ENCODE measurements at places on chromosomes 5 and 9.

DNA sequence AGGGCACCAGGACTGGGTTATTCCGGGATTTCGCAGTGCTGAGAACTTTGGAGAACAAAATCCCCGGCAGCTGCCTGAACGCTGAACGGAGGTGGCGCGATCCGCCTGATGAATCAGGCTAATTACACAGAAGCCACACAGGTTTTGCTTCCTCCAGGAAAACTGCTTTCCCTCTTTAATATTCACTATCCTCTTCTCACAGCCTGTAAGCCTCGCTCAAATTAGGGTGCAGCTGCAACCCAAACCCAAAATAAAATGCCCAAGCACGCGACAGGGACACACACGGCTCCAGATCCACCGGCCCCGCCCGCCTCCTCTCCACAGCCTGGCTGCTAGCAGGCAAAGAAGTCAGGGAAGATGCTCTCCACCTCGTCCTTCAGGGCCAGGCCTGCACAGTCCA lies 6.0 kb downstream of the SOHLH1 start:
- DNase-seq, result no peak

DNA sequence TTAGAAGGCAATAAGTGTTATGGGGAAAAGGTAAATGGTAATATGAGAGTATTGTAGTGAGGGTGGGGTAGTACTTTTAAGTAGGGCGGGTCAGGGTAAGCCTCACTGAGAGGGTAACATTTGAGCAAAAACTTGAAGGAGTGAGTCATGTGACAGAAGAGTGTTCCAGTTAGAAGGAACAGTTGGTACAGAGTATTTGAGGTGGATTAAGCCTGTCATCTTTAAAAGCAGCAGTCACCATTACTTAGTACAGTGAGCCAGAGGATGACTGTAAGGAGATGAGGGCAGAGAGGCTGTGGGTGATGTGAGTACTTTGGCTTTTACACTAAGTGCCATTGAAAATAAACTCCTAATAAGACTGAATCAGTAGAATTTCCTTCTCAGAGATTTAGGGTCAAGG lies 54.8 kb downstream of the UBAP1 start:
- DNase-seq, result no peak

- DNase-seq, result no peak
These were observed 549 bp downstream of the CCL21 start for GRCh38 chr9:34709196-34709978.

GRCh38 chr5:69530561-69531405 lies 29.2 kb upstream of the GTF2H2C start:
- DNase-seq, result no peak

- no peak for DNase-seq
These were observed 19.5 kb downstream of the RALGDS start for GRCh38 chr9:133101356-133102189.

GRCh38 chr5:130526708-130527107 lies 622.4 kb downstream of the CHSY3 start:
- peak; percentile 52 for DNase-seq

DNA sequence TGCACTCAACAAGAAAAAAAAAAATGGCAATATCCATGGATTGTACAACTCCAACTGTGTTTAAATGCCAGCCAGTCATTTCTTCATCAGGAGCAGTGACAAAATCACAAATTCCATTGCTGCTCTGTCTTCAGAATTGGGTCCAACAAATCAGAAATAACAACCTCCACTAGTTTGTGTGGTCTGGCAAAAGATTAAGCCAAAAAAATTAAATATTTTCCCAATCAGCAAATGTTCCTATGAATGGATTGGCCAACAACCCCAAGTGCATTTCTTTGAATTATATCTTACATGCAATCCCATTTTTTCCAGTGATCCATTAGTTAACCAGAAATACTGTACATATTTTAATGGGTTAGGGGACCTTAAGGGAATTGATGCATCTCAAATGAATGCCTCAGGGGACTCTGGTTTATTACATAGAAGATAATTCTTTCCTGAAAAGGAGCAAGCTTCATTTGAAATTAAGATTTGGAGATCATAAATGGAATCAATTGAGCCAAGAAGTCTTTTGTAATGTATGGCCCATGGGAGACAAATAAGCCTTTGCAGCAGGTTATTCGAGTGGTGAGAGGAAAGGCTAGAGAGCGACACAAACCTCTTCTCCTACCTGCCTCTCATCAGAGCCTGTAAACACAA lies 131.8 kb downstream of the TLE1 start:
- peak; percentile 80 for DNase-seq

- no peak for DNase-seq
These were observed 162.7 kb upstream of the S1PR3 start for GRCh38 chr9:88828492-88828974.

DNA sequence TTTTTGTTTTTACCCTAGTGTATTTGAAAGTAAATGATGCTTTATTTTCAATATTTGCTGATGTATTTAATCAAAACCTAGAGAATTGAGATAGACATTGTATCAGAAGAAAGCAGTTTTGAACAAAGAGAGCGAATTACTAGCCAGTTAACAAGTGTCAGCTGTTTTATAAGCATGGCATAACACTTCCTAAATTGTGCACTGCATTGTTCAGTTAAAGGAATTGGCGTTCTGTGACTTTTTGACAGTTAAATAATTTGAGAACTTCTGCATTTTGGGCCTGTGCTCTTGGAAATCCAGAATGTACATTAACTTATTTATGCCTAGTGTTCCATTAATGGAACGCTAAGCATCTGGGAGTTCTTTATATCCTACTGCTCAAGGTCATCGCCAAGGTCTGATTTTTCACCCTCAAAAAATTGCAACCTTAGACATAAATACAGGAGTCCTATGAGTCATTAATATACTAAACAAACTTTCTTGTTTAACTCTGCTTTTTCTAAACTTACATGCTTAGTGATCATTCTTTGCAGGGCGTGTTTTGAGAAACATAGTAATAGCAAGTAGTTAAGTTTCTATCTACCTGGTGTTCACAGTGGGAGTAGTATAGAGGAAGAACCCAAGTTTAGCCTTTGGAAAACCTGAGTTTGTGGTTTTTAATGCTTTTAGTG lies 31.1 kb downstream of the RASA1 start:
- no peak for DNase-seq

GRCh38 chr9:34403554-34404380 lies 27.1 kb upstream of the MYORG start:
- DNase-seq, result peak; percentile 51

DNA sequence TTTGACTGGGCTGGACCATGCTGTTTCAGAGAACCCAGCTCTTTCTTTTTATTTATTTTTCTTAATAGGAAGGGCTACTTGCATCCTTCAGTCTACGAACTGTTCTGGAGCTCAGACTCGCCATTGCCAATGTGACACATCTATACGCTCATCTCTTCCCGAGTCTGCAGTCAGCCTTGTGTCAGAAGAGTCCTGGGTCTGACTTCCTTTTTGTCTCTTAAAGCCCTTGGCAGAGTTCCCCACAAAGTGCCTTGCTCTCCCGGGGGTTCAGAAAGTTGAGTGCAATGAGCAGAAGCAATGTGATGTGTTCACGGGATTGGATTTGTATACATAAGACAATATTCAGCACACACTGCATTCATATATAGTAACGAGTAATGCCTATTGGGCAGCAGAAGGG lies 140.4 kb downstream of the ATPSCKMT start:
- DNase-seq, result peak; percentile 5

- DNase-seq, result no peak
These were observed 201.4 kb upstream of the RASEF start for GRCh38 chr9:83264315-83264714.

Data from fibroblast of skin of right biceps (primary cell).